ENCODE measurements at places on chromosomes 13 and 19. TPM values are rescaled to one million over a fixed set of nuclear protein-coding genes. Genes with fewer than 3 reads are reported as not detected.

DNA sequence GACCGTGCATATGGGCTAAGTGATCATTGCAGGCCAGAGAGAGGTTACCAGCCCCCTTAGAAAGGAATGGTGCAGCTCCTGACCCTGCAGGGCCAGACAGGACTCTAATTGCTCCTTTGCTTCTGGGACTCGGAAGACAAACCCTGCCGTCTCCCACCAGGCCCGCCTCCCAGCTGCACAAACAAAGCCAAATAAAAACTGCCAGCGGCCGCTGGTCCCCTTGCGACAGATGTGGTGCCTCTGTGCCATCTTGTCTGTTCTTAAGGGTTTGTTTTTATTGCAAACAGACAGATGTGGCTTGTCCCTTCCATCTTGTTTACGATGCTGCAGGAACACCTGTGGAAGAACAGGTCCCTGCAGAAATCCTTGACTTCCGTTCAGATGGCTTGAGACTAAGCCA is 434.4 kb upstream of the TSHZ3 start:
- no peak for DNase-seq
- no peak overlapping the region for H3K27ac ChIP-seq
- H3K36me3 ChIP-seq, result no peaks in the 10 kb centered on the region

DNA sequence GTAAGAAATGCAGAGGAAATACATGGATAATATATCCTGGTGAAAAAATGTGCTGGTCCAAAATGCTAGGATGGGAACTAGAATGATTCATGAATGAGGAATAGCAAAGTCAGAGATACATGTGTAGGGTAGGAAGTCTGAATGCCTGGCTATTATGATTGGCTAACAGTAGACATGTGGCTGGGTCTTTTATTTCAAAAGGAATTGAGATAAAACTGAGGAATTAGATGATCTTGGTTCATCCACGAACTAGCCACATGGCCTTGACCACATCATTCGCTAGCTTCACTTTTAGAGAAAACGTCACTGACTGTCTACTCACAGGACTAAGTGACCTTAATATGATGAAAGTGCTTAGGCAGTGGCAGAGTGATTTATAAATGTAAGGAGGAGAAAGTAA is 103.1 kb downstream of the TRPC4 start:
- H3K4me1 ChIP-seq, result no peaks in the 10 kb centered on the region
- no peaks in the 10 kb centered on the region for H3K27me3 ChIP-seq
- no peak overlapping the region for H3K27ac ChIP-seq
- no peaks in the 10 kb centered on the region for H3K36me3 ChIP-seq
- DNase-seq, result no peak

DNA sequence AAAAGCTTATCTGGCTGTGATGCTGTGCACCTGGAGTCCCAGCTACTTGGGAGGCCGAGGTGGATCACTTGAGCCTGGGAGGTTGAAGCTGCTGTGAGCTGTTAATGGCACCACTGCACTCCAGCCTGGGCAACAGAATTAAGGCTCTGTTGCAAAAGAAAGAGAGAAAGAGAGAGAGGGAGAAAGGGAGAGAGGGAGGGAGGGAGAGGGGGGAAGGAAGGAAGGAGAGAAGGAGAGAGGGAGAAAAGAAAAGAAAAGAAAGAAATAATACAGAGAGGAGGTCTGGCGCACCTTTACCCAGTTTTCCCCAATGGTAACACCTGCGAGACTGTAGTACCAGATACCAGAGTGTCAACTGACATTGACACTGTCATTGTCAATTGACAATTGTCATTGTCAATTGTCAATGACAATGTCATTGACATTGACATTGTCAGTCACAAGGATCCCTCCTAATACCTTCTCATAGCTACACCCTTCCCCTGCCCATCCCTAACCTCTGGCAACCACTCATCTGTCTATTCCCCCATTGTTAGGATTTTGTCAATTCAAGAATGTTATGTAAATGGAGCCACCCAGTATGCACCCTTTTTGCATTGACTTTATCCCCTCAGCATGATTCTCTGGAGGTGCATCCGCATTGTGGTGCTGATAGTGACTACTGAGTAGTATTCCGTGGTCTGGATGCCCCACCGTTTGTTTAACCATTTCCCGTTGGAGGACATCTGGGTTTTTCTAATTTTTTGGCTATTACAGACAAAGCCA is 21.3 kb downstream of the PAK4 start:
- no peak overlapping the region for H3K27ac ChIP-seq
- no peak for DNase-seq
- H3K36me3 ChIP-seq, result peaks cover 9% of the 10 kb centered on the region
- no peak overlapping the region for H3K4me3 ChIP-seq
- H3K4me1 ChIP-seq, result peaks cover 4% of the 10 kb centered on the region
- H3K27me3 ChIP-seq, result no peaks in the 10 kb centered on the region

DNA sequence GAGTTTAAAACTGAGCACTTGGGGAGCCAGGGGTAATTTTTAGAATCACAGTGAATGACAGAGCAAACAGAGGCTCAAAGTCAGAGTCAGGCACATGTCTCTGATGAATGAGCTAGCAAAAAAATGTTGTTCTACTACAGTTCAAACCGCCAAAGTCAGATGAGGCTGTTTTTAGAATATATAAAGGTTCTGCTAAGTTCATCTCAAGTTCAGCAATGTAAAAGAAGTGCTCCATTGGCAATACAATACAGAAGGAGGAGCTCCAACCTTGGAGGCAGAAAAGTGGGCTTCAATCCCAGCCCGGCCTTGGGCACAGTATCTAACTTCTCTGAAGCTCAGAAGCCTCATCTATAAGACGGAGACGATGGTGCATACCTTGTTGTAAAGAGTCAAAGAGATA is 70.1 kb upstream of the IPO5 start:
- no peak overlapping the region for H3K27ac ChIP-seq
- H3K4me3 ChIP-seq, result no peak overlapping the region
- H3K27me3 ChIP-seq, result no peaks in the 10 kb centered on the region
- no peaks in the 10 kb centered on the region for H3K4me1 ChIP-seq
- H3K36me3 ChIP-seq, result no peaks in the 10 kb centered on the region
- no peak for DNase-seq

GRCh38 chr13:20702915-20703779 is at the start of gene IL17D:
IL17D (plus strand) TSS chr13:20703699; CDS start chr13:20704002, 303 bp downstream.
- no peak within 1 kb of the TSS for H3K27ac ChIP-seq
- peak within 1 kb of the TSS; percentile 82 for H3K4me3 ChIP-seq
- no peaks in the 10 kb centered on the region for H3K36me3 ChIP-seq
- H3K27me3 ChIP-seq, result peaks cover 30% of the 10 kb centered on the region
- peak; percentile 79 for DNase-seq

GRCh38 chr19:6577476-6578125 is 13.3 kb downstream of the CD70 start:
- H3K4me1 ChIP-seq, result no peaks in the 10 kb centered on the region
- H3K4me3 ChIP-seq, result no peak overlapping the region
- no peak overlapping the region for H3K27ac ChIP-seq
- H3K36me3 ChIP-seq, result no peaks in the 10 kb centered on the region
- H3K27me3 ChIP-seq, result no peaks in the 10 kb centered on the region
- DNase-seq, result no peak

The CAMSAP3 gene
- 65.4 TPM for total RNA-seq

The HIF3A gene
- total RNA-seq, result 41.6 TPM

DNA sequence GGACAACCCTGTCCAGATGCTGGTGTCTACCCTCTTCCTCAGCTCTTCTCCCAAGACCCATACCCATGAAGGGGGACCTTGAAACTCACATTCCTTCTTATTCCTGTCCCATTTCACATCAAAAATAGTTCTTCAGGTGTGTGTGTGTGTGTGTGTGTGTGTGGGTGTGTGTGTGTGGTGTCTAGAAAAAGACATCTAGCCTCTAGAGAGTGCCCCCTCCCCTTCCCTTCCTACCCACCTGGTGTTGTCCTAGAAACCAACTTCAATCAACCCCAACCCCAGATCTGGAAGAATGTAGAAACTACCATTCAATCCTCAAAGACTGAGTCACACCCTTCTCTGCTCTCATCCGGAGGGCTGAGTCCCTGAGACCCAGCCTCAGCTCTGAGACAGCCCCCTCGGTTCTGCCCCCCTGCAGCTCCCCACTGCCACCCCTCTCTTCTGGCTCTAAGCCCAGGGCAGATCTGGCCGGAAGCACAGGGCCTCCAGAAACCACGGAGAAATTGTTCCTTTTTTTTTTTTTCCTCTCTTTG is 3.5 kb downstream of the KCNN4 start:
- peaks cover 36% of the 10 kb centered on the region for H3K27me3 ChIP-seq
- H3K27ac ChIP-seq, result no peak overlapping the region
- no peak for DNase-seq

The FGF22 gene
- total RNA-seq, result not detected

GRCh38 chr13:98648141-98648540 is 71.2 kb upstream of the STK24 start:
- DNase-seq, result no peak
- no peaks in the 10 kb centered on the region for H3K4me1 ChIP-seq
- H3K27ac ChIP-seq, result no peak overlapping the region
- no peaks in the 10 kb centered on the region for H3K27me3 ChIP-seq
- no peak overlapping the region for H3K4me3 ChIP-seq

DNA sequence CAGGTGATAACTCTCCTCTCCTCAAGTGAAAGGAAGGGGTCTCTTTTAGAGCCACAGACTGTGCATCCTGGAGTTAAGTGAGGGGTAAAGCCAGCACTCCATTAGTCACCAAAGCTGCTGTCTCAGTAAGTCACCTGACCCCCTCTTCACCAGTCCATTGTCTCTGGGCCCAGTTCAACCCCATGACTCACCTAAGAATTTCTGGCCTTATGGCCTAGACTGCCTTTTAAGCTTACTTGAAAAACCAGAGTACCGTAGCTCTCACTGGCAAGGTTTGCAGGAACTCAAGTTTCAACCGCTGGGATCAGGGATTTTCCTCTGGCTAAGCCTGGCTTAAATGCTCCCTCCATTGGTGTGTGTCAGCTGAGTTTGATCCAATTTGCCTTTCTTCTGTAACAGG is 23.4 kb upstream of the EID2 start:
- no peaks in the 10 kb centered on the region for H3K36me3 ChIP-seq
- DNase-seq, result no peak
- H3K27me3 ChIP-seq, result peaks cover 33% of the 10 kb centered on the region
- no peak overlapping the region for H3K4me3 ChIP-seq
- H3K4me1 ChIP-seq, result no peaks in the 10 kb centered on the region

The SOX1 gene
- not detected for total RNA-seq

DNA sequence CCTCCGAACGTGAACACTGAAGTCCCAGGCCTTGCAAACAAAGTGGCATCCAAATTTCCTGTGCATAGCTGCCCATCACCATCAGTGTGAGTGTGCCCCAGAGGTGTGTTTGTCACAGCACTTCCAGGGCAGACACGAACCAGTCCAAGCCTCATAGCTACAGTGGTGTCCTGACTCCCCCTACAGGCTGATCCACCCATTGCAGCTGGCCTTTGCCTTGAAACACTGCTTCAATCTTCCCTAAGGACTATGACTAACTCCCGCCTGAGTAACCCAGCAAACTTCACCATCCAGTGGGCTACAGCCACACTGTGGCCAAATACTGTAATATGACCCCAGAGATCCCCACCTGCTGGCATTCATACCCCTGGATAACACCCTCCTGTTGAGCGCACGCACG is 3.9 kb downstream of the ZNF266 start:
- H3K27me3 ChIP-seq, result no peaks in the 10 kb centered on the region
- H3K4me3 ChIP-seq, result no peak overlapping the region
- H3K36me3 ChIP-seq, result peaks cover 50% of the 10 kb centered on the region

DNA sequence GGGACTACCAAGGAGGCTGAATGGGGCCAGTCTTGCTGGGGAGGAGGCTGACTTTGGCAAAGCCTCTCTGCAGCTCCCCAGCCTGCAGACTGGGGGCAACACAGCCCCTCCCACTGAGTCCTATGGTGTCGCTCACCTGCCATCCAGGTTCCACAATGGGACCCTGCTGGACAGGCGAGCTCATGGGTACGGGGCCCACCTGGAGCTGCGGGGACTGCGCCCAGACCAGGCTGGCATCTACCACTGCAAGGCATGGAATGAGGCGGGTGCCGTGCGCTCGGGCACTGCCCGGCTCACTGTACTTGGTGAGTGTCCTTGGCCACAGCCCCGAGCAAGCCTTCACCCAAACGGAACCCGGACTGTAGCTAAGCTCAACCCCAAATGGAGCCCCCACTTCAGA is 5.0 kb downstream of the CILP2 start:
- no peak overlapping the region for H3K4me3 ChIP-seq
- no peaks in the 10 kb centered on the region for H3K27me3 ChIP-seq
- H3K36me3 ChIP-seq, result no peaks in the 10 kb centered on the region

DNA sequence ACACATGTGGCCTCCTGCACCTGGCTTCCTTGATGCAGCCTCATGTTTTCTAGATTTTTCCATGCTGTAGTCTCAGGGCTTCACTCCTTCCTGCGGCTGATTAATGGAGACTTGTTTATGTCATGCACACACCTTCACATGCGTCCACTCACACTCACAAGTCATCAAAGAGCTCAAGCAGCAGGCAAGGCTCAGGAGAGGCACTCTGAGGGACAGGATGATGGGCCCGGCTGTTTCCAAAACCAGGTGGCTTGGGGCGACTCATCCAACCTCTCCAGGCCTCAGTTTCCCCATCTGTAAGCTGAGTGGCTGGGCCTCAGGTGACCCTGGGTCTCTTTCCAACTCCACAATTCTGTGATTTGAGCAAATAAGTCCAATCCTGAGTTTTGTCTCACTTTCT is 36.9 kb downstream of the RASA3 start:
- peak; percentile 30 for DNase-seq
- H3K27ac ChIP-seq, result no peak overlapping the region
- H3K4me3 ChIP-seq, result no peak overlapping the region

The ZNF264 gene
- total RNA-seq, result 34.3 TPM

DNA sequence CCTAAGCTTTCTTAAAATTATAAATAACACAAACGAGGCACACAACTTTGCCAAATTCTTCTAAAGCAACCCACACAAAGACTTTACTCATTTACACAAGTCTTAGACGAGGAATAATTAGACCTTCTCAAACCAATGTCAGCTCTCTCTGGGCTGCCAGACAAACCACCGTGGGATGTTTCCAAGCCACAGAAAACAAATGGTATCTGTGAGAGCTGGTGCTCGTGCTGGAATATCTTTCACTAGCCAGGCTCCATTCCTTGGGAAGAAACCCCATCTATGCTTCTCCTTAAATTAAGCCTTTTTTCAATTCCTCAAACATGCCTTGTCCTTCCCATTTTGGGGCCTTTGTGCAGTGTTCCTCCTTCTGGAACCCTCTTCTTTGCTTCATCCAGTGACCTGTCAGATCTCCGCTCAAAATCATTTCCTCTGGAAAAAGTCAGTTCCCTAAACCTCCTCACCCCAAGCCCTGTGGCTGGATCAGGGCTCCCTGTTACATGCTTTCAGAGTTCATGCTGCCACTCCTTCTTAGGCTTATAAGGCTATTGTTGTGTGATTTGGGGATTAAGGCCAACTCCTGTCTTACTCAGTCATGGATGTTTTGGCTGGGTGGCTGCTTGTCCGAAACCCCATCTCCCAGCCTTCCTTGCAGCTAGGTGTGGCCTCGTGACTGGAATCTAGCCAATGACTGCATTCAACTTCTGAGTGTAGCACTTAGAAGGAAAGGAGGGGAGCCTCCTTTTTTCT is 64.2 kb upstream of the GTF2F2 start:
- H3K36me3 ChIP-seq, result no peaks in the 10 kb centered on the region
- H3K4me1 ChIP-seq, result peaks cover 7% of the 10 kb centered on the region
- no peaks in the 10 kb centered on the region for H3K27me3 ChIP-seq

GRCh38 chr13:98405690-98406344 is 171.1 kb downstream of the STK24 start:
- no peaks in the 10 kb centered on the region for H3K4me1 ChIP-seq
- no peaks in the 10 kb centered on the region for H3K27me3 ChIP-seq
- H3K27ac ChIP-seq, result no peak overlapping the region
- DNase-seq, result no peak

Measured in endodermal cell (in vitro differentiated cells).